ENCODE measurements at places on chromosomes 13 and 19.

GRCh38 chr19:41264581-41265394, 616 bp downstream of the HNRNPUL1 start:
- peak; percentile 34 for DNase-seq

GRCh38 chr13:33256148-33256840, 29.3 kb downstream of the STARD13 start:
- DNase-seq, result no peak

DNA sequence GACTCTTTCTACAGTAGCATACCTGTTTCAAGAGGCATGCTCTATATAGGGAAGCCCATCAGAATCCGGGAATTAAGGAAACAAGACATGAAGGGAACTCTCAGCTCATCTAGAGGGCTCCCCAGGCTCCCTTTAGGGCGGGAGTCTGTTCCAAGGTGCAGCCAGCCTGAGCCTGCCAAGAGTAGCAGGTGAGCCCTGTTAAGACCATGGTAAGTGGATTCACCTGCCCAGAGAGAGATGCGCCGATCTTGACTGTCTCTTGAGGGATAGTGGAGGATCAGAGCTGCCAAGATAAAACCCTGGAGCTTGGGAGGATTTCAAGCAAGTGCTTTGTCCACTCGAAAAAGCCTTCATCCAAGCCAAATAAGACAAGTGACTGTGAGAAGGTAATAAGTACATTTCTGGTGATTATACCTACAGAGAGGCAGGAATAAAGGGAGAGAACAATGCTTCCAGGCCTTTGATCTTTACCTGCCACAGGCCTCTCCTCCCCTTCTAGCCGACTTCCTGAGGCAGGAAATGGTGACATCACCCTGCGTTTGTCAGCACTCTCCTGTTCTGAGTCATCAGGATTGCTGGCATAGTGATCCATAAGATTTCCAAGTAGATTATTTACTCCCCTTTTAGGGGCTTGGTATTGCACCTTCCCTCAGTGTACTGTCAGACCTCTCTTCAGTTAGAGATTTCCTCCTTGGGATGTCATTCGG, 31.5 kb downstream of the KLF5 start:
- peak; percentile 9 for DNase-seq

DNA sequence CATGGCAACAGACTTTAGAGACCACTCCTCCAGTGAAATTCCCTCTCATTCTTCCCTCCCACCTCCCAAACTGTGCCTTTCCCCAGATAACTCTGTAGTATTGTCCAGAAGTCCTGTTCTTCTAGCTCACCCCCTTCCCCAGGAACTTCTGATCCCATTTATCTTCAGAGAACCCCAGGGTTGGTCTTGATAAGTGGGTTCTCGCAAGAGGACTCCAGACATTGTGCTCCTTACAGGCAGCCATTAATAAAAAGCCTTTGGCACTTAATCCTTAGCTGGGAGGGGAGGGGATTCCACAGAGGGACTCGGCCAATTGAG, 1.9 kb downstream of the LTBP4 start:
- no peak for DNase-seq

GRCh38 chr19:4933528-4933927, 24.2 kb downstream of the UHRF1 start:
- no peak for DNase-seq

- DNase-seq, result peak; percentile 74
Observed at GRCh38 chr19:48812094-48812929, 1.5 kb upstream of the BCAT2 start.

GRCh38 chr13:107211073-107211472, 643.1 kb upstream of the ARGLU1 start:
- DNase-seq, result no peak

DNA sequence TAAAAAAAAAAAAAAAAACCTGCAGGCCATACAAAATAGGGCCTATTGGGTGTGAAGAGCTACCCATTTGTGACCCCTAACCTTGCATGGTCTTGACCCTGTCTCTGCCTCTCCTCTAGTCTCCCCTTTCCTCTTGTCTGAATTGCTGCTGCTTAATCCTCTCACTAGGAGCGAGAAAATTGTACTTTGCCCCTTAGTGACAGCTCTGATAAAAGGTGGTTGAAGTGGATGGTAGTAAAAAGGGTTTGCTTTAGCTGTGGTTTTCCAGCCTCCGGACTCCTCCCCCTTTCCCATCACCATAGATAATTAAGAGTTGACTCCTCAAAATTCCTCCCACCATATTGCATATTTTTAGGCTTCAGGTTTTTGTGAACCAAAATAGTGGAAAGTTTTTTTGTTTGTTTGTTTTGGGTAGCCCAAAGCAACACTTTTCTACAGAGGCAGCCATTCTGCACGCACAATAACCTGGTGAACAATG, 23.5 kb downstream of the ACTN4 start:
- no peak for DNase-seq

- no peak for DNase-seq
Observed at GRCh38 chr13:111897178-111897845, 169.6 kb upstream of the SOX1 start.

- no peak for DNase-seq
Observed at GRCh38 chr13:50156140-50156539, 140.9 kb downstream of the KCNRG start.

DNA sequence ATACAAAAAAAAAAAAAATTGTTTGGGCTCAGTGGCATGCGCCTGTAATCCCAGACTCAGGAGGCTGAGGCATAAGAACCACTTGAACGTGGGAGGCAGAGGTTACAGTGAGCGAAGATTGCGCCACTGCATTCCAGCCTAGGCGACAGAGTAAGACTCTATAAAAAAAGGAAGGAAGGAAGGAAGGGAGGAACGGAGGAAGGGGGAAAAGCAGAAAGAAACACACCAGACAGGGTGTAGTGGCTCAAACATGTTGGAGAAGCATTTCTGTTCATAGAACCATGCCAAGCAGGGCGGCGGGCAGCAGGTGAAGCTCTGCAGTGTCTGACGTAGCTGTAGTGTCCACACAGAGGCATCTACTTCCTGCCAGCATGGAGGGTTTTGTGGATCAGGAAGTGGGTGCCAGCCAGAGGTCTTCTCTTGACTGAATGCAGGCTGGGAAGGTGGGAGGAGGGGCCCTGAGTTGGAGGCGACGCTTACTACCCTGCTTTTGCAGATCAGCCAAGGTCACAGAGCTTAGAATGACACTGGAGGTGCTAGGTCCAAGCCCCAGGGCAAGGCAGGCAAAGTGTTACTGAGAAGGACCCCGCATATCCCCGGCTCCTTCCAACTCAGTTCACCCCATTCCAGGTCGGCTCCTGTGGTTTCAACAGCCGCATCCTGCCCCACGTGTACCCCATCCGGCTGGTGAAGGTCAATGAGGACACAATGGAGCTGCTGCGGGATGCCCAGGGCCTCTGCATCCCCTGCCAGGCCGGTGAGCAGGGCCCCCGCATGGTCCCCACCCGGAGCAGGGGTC, 11.6 kb upstream of the PGLS start:
- DNase-seq, result no peak

GRCh38 chr19:12543855-12544254, 7.4 kb downstream of the ZNF564 start:
- no peak for DNase-seq

- no peak for DNase-seq
Observed at GRCh38 chr13:29543230-29544215, 52.0 kb downstream of the SLC7A1 start.

DNA sequence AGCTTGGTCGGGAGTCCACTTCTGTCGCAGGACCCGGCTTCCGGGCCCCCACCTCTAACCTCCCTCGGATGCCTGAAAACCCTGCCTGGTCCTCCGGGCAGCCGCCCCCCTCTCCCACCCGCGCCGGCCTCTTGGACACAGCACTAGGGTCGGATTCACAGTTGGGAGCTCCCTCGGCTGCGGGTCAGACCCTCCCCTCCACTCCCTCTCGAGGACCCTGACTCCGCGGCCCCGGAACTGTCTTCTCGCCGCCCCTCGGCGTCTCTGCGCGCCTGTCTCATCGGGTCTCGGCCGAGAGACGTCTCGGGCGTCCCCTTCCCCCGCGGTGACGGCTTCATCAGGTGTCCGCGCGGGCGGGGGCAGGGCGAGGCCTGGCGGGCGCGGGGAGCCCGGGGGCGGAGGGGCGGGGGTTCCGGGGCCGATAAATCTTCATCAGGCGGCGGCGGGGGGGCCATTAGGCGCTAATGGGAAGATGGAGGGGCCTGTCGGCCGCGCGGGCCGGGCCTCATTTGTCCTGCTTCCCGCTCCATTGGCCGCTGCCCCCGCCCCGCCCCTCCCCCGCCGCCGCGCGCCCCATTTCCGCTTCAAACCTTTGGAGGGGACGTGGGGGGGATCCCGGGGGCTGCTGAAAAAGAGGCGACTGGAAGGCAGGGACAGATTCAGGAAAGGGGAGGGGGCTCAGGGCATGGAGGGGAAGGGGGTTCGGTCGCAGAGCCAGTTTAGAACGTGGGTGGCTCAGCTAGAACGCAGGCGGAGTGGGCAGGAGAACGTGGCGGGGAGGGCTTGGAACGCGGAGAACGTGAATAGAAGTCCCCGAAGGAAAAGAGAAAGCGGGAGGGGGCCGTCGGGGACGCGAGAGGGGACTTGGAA, 11.8 kb upstream of the ERFL start:
- DNase-seq, result peak; percentile 63

DNA sequence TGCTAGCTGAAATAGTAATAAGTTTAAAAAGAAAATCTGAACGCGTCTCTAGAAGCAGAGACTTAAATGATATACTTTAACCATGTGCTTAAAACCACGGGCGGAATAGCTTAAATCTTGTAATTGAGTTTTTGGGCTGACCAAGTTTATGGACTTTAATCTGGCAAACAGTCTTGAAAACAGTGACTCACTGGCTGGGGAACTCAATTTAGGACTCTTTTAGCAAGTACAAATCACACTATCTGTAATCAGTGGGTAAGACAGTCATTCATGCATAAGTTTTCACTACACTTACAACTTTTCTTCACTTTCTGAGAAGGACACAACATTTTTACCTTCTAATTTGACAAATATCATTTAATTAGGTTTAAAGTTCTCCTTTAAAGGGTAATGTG, 26.8 kb downstream of the ZNF627 start:
- no peak for DNase-seq

GRCh38 chr13:107642831-107643230, 572.5 kb downstream of the LIG4 start:
- no peak for DNase-seq

DNA sequence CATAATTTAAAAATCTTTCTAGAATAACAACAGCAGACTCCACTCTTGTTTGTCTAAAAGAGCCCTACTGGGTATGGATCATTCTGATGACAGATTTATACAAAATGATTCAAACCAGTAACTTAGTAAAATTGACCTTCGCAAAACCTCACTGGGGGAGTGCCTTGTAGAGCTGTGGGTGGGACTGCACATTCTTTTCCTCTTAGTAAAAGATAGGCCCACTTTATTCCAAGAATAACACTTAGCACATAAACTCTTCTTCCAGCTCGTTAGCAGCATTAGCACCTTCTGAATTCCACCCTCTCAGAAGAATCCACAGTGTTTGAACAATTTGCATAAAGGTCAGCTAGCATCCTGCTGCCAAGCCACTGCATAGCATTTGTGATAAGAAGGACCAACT, 106.8 kb downstream of the STOML3 start:
- DNase-seq, result no peak

GRCh38 chr13:42049454-42049813, 986 bp downstream of the DGKH start:
- DNase-seq, result no peak

DNA sequence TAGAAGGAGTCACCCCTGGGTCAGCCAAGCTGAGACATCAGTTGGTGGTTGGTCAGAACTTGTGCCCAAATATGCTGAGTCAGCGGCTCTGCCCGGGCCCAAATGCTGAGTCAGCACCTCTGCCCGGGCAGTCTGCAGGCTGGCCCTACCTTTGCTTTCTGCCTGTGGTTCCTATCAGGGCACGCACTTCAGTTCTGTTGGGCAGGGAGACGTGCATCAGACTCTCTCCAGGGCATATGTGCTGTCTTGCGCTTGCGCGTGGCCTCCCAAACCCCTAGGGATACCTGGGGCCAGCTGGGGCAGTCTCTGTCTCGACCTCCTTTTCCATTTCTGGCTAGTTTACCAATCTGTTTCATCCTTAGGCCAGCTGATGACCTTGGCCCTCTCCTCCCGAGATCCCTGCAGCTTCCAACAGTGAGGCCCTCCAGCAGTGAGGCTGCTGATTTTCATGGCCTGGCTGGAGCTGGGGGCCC, 24.4 kb upstream of the LDLR start:
- no peak for DNase-seq

GRCh38 chr13:97212601-97213040, 9.5 kb upstream of the MBNL2 start:
- DNase-seq, result no peak

DNA sequence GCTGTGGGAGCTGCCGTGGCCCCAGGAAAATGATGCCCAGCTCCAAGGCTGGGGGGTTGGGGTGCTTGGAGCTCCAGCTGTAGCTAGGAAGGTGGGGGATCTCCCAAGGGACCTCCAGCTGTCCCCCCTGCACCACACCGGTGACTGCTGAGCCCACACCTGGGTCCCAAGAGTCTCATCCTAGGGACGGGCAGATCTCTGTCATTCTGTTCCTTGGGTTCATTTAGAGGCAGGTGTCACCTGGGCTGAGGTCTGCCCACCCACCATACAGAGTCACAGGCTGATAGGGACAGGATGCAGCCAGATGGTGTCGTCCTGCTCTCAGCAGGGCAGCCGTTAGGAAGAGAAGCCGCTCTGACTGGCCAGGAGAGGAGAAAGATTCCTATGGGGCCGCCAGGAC, 5.3 kb downstream of the F2RL3 start:
- DNase-seq, result no peak

DNA sequence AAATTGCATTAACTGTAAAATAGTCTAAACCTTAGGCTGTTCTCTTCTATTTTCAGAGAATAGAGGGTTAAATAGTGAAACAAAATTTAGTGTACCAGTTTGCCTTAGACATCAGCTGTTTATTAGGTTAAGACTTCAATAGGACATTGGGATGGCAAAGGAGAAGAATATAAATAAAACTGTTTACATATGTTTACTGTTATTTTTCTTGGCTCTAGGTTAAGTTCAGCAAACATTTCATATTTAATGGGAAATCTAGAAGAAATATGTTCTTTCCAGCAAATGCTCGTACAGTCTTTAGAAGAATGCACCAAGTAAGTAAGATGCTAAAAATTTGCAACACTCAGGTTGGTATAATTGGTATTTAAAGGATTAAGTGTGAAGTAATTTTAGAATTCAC, 76.5 kb upstream of the TEX29 start:
- DNase-seq, result no peak

GRCh38 chr13:25686831-25687470, 315.2 kb downstream of the ATP8A2 start:
- DNase-seq, result no peak

GRCh38 chr19:19185853-19186740, 5.9 kb downstream of the BORCS8 start:
- DNase-seq, result peak; percentile 75

DNA sequence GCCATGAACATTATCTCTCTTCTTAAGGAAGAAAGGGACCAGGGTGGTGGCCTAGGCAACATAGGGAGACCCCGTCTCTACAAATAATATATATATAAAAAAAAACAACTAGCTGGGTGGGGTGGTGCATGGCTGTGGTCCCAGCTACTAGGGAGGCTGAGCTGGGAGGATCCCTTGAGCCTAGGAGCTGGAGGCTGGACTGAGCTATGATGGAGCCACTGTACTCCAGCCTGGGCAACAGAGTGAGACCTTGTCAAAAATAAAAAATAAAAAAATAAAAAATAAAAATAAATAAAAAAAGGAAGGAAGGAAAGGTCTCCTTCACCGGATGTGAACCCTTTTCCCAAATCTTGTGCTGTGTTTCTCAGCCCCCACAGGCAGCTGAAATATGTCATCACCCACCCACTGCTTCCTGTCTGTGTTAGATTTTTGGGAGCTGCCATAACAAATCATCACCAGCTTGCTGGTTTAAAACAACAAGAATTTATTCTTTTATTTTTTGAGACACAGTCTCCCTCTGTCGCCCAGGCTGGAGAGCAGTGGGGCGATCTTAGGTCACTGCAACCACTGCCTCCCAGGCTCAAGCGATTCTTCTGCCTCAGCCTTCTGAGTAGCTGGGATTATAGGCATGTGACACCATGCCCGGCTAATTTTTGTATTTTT, 9.5 kb upstream of the TSPAN16 start:
- no peak for DNase-seq
